ENCODE measurements at places on chromosomes 6 and 20.

GRCh38 chr20:33658510-33658909, 3.6 kb upstream of the C20orf144 start:
- DNase-seq, result no peak

DNA sequence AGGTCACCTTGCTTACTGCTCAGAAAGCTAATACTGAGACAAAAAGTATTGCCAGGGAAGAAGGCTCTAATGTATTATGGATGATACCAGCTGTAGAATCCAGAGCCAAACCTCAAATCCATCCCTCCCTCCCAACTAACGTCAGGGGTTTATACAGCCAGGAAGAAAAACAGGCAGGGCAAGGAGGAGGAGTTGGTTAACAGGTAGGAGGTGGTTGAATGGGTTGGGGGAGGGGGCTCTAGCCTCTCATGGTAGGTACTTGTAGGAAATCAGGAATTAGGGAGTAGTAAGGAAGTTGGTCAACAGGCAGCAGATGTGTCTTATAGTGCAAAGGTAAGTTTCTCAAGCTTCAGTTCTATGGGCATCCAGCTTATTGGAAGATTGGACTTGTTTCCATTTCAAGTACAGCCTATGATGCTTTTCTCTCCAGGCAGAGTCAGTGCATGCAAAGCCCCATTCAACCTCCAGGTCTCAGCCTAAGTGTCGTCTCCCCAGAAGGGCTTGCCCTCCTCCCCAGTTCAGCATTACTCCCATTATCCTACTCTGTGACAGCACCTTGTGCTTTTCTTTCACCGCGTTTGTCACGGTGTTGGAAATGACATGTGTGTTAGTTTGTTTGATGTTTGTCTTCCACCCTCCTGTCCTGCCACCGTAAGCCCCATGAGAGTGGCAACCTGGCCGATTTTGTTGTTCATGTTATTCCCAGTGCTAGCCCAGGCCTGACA, 38.1 kb downstream of the PNLDC1 start:
- peak; percentile 10 for DNase-seq

- no peak for DNase-seq
Measured at GRCh38 chr6:122829456-122829855, 40.4 kb downstream of the SMPDL3A start.

DNA sequence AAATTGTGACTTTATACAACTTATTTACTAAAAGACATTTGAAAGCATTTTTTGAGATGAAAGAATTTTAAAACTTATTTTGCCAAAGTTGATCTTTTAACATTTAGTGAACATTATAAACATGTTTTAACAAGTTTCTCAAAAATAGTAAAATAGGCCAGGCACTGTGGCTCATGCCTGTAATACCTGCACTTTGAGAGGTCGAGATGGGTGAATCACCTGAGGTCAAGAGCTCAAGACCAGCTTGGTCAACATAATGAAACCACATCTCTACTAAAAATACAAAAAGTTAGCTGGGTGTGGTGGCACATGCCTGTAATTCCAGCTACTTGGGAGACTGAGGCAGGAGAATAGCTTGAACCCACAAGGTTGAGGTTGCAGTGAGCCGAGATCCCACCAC, 78.6 kb downstream of the CLVS2 start:
- DNase-seq, result no peak

GRCh38 chr6:65531533-65531932, 175.5 kb downstream of the EYS start:
- no peak for DNase-seq

- DNase-seq, result no peak
Measured at GRCh38 chr20:3730803-3731672, 1.4 kb upstream of the HSPA12B start.

GRCh38 chr6:33410711-33411631, at the start of gene PHF1:
Gene PHF1 (plus strand): TSS chr6:33411014. CDS start chr6:33412264, 1,250 bp downstream.
- DNase-seq, result peak; percentile 85

Data from fibroblast of the aortic adventitia (primary cell).